Astrocyte of the spinal cord (primary cell): ENCODE measurements at places on chromosomes 4 and X.

GRCh38 chr4:169933531-169933930 lies 92.7 kb downstream of the MFAP3L start:
- no peak for DNase-seq

DNA sequence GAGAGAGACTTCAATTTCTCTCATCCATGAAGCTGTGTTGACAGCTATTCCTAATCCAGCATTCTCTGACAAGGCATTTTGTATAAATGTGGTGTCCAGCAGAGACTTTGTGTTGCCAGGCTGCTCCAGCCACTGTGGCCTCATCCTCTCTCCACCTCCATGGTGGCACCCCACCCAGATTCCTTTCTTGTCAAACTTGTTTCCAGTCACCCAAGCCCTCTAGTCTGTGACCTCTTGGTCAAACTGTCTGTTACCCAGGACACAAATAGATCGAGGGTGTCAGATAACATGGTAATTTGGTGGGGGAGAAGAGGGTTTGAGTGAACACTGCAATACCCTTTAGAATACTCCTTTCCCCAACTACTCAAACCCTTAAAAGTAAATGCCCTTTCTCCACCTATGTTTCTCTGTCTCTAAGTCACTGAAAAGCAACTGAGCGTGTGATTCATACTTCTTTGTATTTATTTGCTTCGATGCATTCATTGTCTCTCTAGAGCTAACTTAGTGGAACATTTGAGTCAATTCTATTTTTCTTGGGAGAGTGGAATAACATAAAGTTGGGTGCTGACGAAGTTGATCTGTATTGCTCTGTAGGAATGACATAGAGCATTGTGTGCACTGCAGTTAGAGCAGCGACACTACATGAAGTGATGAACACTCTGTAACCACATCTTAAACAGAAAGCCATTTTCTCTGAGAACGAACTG lies 13.7 kb downstream of the PITX2 start:
- no peak for DNase-seq

GRCh38 chrX:134254511-134254910 lies 17.5 kb downstream of the CCDC160 start:
- no peak for DNase-seq

DNA sequence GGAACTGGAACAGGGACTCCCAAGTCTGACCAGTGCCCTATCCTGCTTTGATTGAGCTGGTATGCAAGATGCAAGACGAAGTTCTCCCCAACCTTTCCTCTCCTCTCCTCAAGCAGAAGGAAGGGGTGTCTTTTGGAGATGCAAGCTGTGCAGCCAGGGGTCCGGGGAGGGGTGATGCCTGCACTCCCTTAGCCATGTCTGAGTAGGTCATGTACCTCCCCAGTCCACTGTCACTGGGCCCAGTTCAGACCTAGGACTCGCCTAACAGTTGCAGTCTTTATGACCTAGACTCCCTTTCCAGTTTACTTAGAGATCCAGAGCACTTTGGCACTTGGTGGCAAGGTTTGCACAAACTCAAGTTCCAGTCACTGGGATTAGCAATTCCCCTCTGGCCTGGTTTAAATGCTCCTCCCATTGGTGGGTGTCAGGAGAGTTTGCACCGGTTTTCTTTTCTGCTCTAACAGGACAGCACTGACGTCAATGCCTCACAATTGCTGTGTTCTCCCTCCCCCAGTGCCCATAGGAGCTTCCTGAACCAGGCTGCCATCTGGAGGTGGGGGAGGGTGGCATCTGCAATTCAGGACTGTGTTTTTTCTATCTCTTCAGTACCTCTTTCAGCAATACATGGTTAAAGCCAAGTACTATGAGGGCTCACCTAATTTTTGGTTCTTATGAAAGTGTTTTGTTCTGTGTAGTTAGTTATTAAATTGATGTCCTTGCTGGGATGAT lies 782.2 kb downstream of the ARAP2 start:
- no peak for DNase-seq

GRCh38 chrX:34778916-34779315 lies 121.8 kb upstream of the TMEM47 start:
- DNase-seq, result peak; percentile 67

GRCh38 chrX:109987884-109988283 lies 15.0 kb upstream of the TMEM164 start:
- no peak for DNase-seq

DNA sequence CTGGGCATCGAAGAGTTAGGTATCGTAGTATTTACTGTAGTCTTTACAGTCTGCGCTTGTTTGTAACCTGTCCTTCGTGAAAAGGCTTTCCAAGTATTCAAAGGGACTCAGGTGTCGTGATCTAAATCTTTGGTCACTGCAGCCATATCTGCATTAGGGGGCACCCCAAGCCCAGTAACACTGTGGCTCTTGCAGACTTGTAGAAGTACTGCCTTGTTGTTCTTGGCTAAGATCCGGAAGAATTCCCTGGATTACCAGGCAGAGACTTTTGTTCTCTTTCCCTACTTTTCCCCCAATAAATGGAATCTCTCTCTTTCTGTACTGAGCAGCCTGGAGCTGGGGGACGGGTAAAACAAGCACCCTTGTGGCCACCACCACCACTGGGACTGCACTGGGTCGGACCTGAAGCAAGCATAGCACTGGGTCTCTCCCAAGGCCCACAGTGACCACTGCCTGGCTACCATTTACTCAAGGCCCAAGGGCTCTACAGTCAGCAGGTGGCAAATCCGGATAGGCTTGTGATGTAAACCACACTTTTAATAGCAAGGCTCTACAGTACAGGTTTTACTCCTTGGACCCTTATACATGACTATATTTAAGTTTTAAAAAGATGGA lies 12.0 kb downstream of the CXorf58 start:
- DNase-seq, result no peak

- no peak for DNase-seq
These were observed 285.4 kb downstream of the OPHN1 start for GRCh38 chrX:68147848-68148247.
